ENCODE measurements at places on chromosomes 5 and 9. TPM values are rescaled to one million over a fixed set of nuclear protein-coding genes. Genes with fewer than 3 reads are reported as not detected.

NXNL2 gene
- polyA plus RNA-seq = 0.29 TPM

ST6GALNAC4 gene
- 16.0 TPM for polyA plus RNA-seq

MLANA gene
- polyA plus RNA-seq = not detected

SUSD1 gene
- 5.7 TPM for polyA plus RNA-seq

FSTL4 gene
- 0.08 TPM for polyA plus RNA-seq

PITX1 gene
- 0.09 TPM for polyA plus RNA-seq

CCL27 gene
- not detected for polyA plus RNA-seq

LOX gene
- polyA plus RNA-seq = 2.1 TPM

IER5L gene
- polyA plus RNA-seq = 14.0 TPM

DNA sequence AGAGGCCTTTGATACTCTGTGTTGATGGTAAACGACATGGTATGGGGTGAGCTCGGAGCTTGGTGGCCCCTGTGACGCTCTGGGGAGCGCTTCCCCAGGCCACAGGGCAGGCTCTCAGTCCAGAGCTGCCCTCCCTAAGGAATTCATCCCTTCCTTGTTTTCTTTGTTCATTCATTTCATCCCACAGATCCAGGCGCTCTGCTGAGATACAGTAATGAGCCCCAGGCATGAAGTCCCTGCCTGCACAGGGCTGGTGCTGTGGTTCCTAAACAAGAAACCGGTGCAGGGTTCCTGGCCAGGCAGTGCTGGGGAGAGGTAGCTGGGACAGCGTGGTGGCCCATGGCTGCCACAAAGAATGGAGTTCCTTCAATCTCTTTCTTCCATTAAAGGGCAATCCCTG is 14.4 kb downstream of the NEK6 start:
- DNase-seq = no peak

DNA sequence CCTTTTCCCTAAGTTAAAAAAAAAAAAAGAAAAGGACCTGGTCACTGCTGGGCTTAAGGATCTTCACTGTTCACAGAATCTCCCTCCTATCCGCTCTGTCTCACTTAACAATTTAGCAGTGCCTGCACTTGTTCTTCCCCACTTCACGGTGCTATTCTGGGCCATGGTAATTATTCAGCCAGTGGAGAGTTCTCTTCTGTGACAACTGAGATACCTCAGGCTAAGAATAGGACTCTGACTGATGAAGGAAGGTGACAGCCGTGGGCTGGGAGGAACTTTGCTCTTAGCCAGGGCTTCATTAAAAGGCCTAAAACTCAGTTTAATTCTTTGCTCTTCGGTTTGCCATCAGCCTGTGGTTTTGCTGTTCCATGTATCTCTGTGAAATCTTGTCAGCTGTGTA is 51.9 kb upstream of the ENTREP1 start:
- no peak for DNase-seq

DNA sequence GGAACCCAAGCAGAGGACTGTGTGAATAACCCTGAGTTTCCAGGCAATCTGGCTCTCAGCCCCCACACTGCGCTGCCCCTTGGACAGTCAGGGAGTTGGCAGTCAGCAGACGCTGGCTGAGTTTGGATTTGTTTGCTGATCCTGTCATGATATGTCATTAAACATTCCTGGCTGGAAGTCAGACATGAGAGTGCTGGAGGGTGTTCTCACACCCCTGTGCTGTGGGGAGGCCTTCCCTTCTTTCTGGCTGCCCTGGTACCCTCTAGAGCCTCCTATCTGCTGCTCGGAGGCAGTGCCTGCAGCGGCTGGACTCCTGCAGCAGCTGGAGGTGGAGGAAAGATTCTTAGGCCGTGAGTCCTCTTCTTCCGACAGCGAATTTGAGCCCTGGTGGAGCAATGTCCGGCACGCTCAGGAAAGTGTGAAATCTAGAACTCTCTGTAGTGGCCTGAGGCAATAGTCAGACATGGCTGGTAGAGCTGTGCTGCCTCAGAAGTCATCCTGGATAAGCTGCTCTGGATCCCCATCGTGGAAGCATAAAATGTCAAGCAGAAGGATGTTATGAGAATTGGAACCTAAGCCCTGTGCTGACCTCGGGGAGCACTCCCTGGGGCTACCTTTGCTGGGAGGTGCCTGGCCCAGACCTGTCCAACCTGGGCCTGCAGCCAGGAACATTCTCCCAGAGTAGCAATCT is 72.0 kb downstream of the PDE8B start:
- no peak for DNase-seq

DNA sequence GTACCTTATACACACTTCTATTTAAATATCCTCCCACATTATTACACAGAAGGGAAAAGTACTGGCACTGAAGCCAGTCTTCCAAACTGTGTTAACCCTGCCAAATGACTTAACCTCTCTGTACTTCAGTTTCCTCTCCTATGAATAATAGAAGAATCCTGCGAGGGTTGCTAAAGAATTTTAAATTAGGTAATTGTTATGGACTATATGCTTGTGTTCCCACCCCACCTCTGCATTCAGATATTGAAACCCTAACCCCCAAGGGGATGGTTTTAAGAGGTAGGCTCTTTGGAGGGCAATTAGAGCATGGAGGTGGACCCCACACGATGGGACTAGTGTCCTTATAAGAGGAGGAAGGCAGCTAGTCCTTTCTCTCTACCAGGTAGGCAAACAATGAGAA is 72.7 kb downstream of the TTLL11 start:
- no peak for DNase-seq

DNA sequence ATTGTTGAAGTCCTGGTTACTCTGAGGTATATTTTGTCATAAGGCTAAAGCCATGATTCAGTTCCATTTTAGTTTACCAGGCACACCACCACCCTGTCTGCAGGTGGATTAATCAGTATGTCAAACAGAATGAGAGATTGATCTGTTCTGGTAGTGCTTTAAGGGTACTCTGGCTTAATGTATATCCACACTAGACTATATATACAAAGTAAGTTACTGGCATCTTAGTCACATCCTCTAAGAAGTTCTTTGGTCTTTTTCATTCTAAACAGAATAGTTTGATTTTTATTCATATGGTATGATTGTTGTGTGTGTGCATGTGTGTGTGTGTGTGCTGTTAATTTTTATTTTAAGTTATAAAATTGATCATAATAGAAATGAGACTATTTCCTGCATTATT is 61.8 kb downstream of the RAB24 start:
- DNase-seq = no peak

GRCh38 chr9:23412458-23412857 is 413.6 kb downstream of the ELAVL2 start:
- DNase-seq = no peak

DNA sequence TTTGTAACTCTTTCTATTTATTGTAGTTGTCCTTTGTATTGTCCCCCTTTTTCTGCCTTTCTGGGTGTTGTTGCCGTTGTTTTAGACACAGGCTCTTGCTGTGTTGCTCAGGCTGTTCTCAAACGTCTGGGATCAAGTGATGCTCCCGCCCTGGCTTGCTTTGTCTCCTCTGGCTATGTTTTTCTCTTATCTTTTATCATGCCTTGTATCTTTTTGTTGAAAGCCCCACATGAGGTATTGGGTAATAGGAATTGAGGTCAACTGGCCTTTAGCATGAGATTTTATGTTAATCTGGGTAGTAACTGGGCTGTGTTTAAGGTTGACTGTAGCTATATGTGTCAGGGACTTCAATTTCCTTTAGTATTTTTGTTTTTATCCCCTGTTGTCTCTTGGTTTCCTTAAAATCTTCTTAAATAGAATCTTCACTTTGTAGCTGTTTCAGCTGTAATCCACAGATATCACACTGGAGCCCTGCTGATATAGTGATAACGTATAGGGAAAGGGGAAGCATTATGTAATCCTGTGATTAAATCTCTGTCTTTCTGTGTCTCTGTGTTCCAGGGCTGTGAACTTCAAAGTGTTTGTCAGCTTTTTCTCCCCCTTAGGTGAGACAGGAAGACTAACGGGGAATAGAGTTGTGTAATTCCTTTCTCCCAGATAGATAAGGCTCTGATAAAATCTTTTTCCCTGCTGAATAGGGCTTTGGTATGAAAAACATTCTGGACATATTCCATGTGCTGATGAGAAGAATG is 25.9 kb upstream of the CACNA1B start:
- no peak for DNase-seq

DNA sequence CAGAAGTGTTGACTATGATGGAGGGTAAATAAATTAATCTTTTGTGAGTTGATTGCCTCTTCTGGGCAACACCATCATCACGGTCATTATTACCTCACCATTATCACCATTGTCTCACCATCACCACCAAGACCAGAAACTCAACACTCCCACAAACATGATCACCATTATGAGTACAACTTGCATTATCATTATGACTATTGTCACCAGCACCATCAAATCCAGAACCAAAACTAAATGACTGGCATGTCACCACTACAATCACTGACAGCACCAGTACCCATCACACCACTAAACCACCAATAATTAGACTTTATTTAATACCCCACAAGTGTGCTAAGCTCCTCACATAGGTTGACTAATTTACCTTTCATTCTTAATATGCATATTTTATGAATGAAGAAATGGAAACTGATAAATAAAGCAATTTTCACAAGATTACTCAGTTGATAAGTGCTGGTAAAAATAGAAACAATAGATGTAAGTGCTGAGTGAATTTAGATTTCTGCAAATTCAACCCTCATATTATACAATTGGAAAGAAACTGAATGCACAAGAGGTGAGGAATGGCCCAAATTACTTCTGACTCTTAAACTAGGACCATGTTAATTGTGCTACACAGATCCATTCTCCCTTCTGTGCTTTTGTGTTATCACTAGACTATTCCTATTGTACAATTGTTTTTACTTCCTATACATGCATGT is 517.8 kb upstream of the PAPPA start:
- no peak for DNase-seq

GRCh38 chr5:177452688-177453638 is 6.3 kb downstream of the PRR7 start:
- peak; percentile 79 for DNase-seq

- DNase-seq = no peak
These were observed 27.0 kb downstream of the C5 start for GRCh38 chr9:121023064-121023463.

GRCh38 chr5:127919006-127919796 is 164.4 kb upstream of the SLC12A2 start:
- no peak for DNase-seq

- no peak for DNase-seq
These were observed 78.6 kb upstream of the KLF9 start for GRCh38 chr9:70493029-70493428.

- no peak for DNase-seq
These were observed 28.6 kb upstream of the CDKN2AIPNL start for GRCh38 chr5:134440201-134440755.

GRCh38 chr5:127079994-127080491 is 6.7 kb upstream of the C5orf63 start:
- no peak for DNase-seq

DNA sequence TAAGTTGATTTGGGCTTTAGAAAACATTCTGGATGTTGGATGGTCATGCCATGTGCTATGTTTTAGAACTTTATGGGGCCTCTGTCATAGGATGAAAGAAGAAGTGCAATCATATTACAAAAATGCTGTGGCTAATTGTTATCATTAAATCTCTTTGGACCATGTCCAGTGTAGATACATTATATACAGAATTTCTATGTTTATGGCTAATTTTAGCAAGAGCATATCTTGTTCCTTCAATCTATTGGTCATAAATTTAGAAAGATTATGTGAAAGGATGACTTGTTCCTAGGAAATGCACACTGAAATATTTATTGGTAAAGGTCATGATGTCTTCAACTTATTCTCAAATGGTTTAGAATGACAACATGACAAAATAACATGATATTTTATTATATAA is 42.4 kb upstream of the ELL2 start:
- no peak for DNase-seq

GRCh38 chr5:112417931-112418658 is 982 bp downstream of the EPB41L4A start:
- DNase-seq = peak; percentile 84
